Activated naive CD8-positive, alpha-beta T cell treated with anti-CD3 and anti-CD28 coated beads for 36 hours (primary cell): ENCODE measurements at places on chromosomes 6 and 20. TPM values are rescaled to one million over a fixed set of nuclear protein-coding genes. Genes with fewer than 3 reads are reported as not detected.

Gene GOPC
- total RNA-seq, result 16.1 TPM

Gene ID4
- not detected for total RNA-seq

DNA sequence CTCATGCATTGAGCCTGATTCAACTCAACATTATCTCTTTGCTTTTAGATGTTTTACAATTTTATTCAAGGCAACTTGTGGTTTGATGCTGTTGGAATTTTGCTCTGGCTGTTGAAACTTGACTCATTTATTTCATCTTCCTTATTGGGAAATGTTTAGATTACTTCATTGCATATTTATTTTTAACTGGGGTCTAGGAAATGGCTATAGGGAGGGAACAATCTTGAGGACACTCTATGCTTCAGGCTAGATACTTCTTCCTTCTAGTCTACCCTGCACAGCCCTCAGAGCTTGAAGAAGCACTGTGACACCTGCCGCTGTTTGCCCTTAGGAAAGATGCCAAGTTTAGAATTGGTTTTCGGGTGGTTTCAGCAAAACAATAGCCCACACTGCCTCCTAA, 183.4 kb downstream of the ADGRG6 start:
- DNase-seq, result no peak
- H3K27ac ChIP-seq, result no peak overlapping the region
- no peak overlapping the region for H3K4me3 ChIP-seq

GRCh38 chr20:7829776-7830175, 110.5 kb downstream of the HAO1 start:
- no peaks in the 10 kb centered on the region for H3K36me3 ChIP-seq
- no peak overlapping the region for H3K27ac ChIP-seq
- no peaks in the 10 kb centered on the region for H3K27me3 ChIP-seq
- no peaks in the 10 kb centered on the region for H3K4me1 ChIP-seq

Gene CGAS
- total RNA-seq, result 27.9 TPM
